ENCODE measurements at places on chromosomes 5 and 9. TPM values are rescaled to one million over a fixed set of nuclear protein-coding genes. Genes with fewer than 3 reads are reported as not detected.

DNA sequence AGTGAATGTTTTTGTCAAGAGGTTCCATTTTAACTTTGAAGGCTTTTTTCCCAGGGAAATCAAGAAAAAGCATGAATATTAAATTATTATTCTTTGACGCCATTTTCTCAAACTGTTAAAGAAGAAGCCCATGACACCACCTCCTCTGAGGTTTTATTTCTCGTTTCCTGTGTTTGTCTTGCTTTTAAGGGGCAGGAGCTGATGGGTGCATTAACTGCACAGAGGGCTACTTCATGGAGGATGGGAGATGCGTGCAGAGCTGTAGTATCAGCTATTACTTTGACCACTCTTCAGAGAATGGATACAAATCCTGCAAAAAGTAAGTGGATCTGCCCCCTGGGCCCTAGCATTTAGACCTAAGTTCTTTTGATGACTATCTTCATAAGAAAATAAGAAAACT lies 205.3 kb downstream of the RFK start:
- DNase-seq, result no peak

- DNase-seq, result no peak
These were observed 7.6 kb downstream of the ENC1 start for GRCh38 chr5:74632947-74633356.

DNA sequence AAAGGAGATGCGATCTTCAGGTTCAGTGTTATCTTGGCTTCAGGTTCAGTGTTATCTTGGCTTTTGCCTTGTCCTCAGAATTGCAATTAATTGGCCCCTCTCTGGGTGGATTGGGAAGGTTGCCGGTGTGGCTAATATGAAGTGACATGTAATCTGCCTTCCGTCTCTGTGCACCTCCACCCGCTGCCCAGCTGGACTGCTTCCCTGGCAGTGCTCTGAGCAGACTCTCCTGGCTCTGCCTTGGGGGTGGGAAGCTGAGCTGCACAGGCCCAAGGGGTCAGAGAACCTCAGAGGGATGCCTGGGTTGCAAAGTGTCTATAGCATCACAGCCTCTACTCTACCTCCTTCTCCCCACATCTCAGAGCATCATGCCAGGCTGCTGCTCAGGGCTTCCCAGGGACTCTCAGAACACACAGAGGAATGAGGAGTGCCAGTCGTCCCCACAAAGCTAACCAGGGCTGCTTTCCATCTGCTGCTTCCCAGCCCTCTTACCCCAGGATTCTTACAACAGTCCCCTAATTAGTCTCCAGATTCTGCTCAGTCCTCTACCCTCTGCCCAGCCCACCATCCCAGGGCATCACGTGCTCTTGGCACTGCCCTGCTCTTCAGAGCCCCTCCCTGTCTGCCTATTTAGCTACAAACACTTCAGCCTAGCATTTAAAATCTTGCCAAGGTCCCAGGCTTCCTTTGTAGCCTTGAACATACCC lies 54.4 kb upstream of the AFAP1L1 start:
- no peak for DNase-seq

DNA sequence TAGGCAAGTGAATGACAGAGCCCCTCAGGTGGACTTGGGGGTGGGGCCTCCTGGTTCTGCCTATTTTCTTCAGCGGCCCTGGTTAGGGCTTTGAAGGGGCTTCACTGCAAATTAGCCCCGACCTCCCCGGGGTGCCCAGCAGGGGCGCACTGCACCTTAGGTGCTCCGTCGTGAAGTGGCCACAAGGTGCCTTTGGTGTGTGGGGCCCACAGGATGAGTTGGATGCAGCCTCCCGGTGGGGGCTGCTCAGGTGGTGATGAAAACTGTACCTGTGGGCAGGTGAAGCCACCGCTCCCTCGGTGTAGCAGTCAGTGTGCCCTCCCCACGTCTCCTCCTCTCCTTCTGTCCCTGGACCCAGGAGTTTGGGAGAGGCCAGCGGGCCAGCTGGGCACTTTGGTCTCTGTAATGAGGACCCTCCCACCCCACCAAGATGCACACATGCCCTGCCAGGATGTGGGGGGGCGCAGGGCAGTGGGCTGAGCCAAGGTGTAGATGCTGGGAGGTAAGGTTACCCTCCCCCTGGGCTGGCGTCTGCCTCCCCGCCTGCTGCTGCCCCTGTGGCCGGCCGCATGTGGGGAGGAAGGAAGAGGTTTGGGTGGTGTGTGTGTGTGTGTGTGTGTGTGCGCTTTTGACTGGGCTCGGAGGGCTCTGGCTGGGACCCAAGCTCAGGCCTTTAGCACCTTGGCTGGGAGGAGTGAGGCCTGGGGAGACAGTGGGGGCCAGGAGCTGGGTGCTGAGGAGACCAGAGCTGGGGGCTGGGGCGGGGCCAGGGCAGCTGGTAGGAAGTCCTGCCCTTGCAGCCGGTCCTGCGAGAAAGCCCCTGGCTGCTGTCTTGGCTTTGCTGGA lies 55.6 kb downstream of the RXRA start:
- no peak for DNase-seq

DNA sequence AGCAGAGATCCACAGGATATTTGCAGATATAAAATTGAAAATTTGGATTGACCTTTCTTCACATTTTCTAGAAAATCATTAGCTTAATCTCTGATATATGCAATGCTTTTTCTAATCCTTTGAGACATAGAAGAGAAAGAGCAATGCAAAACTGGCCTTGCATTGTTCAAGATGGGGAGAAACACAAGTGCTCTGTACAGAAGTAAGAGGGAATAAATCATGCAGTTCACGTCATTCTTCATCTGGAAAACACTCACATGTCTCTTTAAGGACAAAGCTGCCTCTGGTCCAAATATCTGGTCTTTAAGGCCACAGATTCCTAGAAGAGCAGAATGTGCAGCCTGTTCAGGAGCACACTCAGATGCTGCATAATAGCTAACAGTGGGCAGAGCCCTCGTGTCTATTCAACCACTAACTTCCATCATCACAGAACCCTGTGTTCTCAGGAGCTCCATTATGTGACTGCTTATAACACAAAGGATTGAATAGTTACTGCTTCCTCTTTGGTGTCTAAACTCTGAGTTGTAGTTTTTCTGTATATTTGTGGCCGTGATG lies 277.5 kb downstream of the PLK2 start:
- no peak for DNase-seq

The TNFSF8 gene
- 0.43 TPM for total RNA-seq

DNA sequence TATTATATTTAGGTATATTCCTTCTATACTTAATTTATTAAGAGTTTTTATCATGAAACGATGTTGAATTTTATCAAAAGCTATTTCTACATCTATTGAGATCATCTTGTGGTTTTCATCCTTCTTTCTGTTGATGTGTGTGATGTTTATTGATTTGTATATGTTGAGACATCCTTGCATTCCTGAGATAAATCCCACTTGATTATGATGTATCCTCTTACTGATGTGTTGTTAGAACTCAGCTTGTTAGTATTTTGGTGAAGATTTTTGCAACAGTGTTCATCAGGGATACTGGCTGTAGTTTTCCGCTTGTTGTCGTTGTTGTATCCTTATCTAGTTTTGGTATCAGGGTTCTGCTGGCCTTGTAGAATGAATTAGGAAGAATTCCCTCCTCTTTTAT lies 213.6 kb downstream of the GDNF start:
- no peak for DNase-seq

- DNase-seq, result no peak
These were observed 358.5 kb downstream of the PTPRD start for GRCh38 chr9:10254338-10254737.

DNA sequence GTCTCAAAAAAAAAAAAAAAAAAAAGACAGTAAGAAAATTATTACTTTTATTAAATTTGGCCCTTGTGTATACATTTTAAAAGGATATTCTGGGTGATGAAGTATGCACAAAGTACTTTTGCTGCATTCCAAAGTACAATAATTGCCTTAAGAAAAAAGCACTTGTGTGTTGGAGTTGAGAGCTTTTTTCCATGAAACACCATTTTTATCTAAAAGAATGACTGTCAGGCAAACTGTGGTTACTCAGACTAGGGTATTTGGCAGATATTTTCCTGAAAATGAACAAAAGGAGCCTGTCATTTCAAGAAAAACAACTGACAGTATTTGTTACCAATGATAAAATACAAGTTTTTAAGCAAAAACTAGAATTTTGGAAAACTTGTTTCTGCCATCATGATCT lies 84.3 kb upstream of the PTPN3 start:
- DNase-seq, result no peak

The HMGCS1 gene
- 128 TPM for total RNA-seq

- no peak for DNase-seq
These were observed 15.5 kb downstream of the ADGRD2 start for GRCh38 chr9:124465736-124466135.

The TEK gene
- total RNA-seq, result 0.74 TPM

The AIF1L gene
- total RNA-seq, result 44.1 TPM

- no peak for DNase-seq
These were observed 87.9 kb upstream of the SLC24A2 start for GRCh38 chr9:19876569-19877316.

- no peak for DNase-seq
These were observed 153.3 kb upstream of the SLC12A2 start for GRCh38 chr5:127930311-127930710.

The AGXT2 gene
- not detected for total RNA-seq

The FBP1 gene
- total RNA-seq, result 35.9 TPM

DNA sequence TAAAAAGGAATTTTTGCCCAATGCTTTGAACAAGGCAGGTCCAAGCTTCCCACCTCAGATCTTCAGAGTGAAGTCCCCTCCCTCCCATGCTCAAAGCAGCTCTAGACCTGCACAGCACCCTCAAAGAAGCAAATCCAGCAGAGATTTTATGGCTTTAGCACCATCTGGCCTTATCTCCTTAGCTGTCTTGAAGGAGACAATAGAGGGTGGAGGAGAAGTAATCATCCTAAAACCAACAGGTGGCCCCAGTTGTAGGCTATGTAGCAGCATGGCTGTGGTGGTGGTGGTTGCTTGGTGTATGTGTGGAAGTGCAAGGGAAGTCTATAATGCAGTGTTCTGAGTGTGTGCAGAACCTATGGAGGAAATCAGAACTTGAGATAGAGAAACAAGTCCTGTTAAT lies 140.1 kb downstream of the GRIA1 start:
- no peak for DNase-seq

DNA sequence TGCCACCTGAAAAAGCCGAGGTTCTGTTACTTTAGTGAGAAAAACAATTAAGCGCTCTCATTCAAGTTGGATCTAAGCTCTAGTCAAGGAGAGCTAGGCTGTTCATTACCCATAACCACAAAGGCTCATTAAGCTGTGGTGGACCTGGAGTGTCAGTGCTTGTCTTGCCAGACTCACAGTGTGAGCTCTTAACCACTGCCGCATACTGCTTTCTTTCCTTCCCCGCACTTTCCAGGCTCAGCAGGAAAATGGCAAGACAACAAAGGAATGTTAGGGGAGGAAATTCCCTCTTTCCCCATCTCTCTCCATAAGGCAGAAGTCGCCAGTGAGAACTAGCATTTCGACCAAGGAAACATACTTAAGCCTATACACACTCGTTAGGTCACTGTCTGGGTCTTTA lies 467.3 kb downstream of the ENC1 start:
- no peak for DNase-seq

- no peak for DNase-seq
These were observed 14.3 kb upstream of the JADE2 start for GRCh38 chr5:134510970-134511795.

GRCh38 chr9:130172858-130173665 lies 858 bp downstream of the NCS1 start:
- DNase-seq, result no peak

Measured in type B pancreatic cell (in vitro differentiated cells).